ENCODE measurements at places on chromosomes 13 and 19.

DNA sequence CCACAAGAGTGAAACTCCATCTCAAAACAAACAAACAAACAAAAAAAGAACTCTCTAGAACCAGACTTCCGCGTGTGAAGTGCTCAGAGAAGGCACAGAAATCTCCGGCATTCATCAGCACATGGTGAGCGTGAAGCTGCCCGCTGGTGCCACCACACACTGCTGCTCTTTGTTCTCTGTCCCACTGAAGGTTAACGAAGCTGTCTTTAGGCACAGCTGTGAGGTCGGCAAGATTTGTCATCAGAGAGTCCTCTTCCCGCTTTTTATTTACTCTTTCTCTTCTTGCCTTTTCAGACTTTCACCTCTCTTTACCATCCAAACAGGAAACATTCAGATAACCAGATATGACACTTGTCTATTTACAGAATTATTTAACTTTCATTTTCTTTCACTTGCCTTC is 115.2 kb upstream of the ARGLU1 start:
- DNase-seq, result no peak

- DNase-seq, result no peak
Observed at GRCh38 chr13:44622261-44622660, 46.1 kb upstream of the TSC22D1 start.

DNA sequence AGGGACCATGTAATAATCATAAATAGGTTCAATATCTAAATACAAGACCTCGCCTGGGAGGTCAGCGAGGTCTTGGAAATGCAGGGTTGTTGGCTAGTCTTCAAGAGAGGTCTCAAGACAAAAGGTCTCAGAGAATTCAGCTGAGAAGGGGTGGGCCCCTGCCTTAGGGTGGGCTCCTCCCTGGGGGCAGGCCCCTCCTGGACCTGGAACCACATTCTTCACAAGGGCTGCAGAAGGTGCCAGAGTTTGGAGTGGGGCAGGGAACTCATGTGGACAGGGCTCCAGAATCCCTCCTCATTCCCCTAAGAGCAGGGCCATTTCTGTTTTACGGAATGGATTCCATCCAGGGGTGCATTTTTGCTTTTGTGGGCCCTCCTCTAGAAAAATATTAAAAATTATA is 10.2 kb downstream of the CEACAM18 start:
- no peak for DNase-seq

- no peak for DNase-seq
Observed at GRCh38 chr19:31257426-31258130, 91.7 kb downstream of the TSHZ3 start.

DNA sequence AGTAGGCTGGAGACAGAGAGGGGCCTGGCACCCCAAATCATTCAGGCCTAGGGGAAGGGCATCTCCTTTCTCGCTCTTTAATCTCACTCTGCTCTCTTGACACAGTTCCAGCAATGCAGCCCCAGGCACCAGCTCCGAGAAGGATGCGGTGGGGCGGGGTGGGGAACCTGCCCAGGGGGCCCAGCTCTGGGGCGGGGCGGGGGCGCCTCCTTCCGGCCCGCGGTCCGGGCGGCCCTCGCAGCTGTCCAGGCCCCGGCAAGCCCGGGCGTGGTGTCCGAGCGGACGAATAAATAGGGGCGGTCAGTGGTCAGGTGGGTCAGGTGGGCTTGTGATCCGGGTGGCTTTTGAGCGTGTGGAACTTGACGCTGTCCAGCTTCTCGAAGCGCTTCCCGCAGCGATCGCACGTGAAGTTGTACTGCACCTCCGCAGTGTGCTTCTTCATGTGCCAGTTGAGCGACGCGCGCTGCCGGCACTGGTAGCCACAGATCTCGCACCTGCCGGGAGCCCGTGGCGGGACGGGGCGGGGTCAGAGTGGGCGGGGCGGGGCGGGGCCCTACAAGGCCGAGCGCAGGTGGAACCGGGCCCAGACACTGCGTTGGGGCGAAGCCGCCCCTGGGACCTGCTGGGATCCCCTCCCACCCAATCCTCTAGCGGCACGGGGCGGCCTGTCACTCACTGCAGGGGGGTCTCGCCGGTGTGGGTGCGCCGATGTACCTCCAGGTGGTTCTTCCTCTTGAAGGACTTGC is 2.7 kb upstream of the ELAVL3 start:
- DNase-seq, result no peak

- DNase-seq, result no peak
Observed at GRCh38 chr19:54422136-54422535, 6.9 kb downstream of the TTYH1 start.

GRCh38 chr19:18397242-18398202 is at the start of gene LRRC25:
LRRC25 (minus strand) TSS chr19:18397622; CDS start chr19:18396963, 659 bp downstream.
- DNase-seq, result no peak

Data from activated naive CD8-positive, alpha-beta T cell treated with anti-CD3 and anti-CD28 coated beads, Interleukin-2, amount 10 ng/mL, durations not matched to agents 7 days and 5 days (primary cell).